Omental fat pad (tissue), 4 donors: ENCODE measurements at places on chromosomes 1 and 21. TPM values are rescaled to one million over a fixed set of nuclear protein-coding genes. Genes with fewer than 3 reads are reported as not detected.

DNA sequence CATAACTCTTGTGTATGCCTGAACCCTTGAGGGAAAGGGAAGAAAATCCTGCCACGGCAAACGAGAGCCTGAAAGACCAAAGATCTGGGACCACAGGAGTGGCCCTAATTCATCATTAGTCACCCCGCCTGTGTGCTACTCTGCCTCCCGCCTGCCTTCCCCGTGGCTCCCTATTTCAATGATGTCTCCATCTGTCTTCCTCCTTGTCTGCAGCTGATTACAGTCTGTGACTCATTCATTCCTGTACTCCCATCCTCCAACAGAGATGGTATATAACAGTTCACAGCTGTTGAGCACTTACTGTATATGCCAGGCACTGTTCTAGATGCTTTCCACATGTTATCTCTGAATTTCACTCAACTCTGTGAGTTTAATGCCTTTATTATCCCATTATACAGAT lies 96.6 kb downstream of the SEC16B start:
- DNase-seq = no peak

DNA sequence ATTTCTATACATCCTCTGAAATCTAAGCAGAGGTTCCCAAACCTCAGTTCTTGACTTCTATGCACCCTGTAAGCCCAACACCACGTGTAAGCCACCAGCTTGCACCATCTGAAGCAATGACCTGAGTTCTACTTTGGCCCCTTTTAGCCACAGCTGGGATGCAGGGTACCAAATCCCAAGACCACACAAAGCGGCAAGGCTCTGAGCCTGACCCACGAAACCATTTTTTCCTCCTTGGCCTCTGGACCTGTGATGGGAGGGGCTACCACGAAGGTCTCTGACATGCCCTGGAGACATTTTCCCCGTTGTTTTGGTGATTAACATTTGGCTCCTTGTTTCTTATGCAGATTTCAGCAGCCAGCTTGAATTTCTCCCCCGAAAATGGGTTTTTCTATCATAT lies 38.8 kb downstream of the STXBP3 start:
- DNase-seq = no peak

GRCh38 chr1:205137901-205138300 lies 16.1 kb upstream of the RBBP5 start:
- no peak for DNase-seq

GRCh38 chr1:14815175-14815877 lies 216.8 kb downstream of the KAZN start:
- DNase-seq = no peak

DNA sequence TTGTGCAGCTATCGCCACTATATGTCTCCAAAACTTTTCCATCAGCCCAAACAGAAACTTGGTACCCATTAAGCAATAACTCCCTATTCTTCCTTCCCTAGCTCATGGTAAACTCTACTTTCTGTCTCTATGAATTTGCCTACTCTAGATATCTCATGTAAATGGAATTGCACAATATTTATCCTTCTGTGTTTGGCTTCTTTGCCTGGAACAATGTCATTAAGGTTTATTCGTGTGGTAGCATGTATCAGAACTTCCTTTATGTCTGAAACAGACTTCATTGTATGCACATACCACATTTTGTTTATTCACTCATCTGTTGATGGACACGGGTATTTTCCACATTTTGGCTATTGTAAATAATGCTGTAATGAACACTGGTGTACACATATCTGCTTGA lies 40.7 kb upstream of the CD34 start:
- no peak for DNase-seq

MYOM3 gene
- total RNA-seq = 0.36 TPM

- no peak for DNase-seq
Measured at GRCh38 chr1:48693674-48694320, 82.9 kb downstream of the BEND5 start.

DNA sequence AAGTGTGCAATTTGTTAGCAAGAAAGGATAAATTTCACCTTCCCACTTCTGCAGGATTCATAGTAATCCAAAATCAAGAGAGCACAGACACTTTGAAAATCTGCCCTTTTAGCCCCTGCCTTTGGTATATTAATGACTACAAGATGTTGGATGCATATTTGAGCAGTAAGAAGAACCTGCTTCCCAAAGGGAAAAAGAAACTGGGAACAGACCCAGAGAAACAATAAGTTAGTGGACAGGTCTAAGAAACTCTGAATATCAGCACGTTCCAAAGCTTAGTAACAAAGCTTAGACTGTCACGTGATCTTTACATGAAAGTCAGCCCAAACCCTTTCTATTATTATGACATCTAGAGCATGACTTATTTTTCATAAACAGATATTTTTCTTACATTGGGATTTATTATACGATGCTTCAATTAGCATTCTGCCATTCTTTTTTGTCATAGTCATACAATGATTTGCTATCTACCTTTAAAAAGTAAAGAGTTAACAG lies 390.9 kb upstream of the ADGRL2 start:
- DNase-seq = no peak

DNA sequence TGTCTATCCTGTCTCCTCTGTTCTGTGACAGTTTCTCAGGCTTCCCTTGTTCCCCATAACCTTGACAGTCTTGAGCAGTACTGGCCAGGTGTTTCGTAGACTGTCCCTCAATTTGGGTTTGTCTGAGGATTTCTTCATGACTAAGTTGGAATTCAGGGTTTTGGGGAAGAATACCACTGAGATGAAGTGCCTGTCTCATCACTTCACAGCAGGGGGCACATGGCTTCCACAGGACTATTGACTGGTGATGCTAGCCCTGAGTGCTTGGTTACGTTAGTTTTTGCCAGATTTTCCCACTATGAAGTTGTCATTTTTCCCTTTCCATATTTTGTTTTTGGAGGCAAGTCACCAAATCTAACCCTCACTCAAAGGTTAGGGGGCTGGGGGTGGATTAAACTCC lies 45.7 kb downstream of the CDCP2 start:
- no peak for DNase-seq

DNA sequence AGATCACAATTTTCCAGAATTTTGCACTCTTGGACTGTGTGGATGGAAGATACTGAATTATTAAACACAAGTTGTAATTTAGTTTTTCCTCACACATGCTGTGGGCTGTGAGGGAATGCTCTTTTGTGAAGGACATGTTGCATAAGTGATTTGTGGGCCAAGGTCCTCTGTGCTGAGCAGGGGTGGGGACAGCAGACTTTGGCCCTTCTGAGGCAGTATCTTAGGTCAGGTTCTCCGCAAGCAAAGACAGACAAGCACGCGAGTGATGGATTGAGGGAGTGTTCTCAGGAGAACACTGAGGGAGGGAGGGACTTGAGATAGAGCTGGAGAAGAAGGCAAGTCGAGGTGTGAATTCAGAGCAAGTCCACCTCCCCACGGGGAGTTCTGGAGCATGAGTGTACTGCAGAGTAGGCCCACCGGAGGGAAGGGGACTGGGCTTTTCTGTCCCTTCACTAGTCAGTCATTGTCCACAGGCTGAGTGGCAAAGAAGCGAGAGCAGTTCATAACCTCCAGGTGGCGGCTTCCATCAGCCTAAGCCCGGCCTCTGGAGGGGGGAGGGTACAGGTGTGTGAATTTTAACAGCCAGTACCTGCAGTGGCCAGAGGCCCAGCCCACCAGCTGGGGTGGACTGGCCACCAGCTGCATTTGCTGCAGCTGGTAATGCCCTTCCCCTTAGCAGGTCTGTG lies 19.1 kb upstream of the CD101 start:
- DNase-seq = no peak

RPTN gene
- total RNA-seq = not detected

DNA sequence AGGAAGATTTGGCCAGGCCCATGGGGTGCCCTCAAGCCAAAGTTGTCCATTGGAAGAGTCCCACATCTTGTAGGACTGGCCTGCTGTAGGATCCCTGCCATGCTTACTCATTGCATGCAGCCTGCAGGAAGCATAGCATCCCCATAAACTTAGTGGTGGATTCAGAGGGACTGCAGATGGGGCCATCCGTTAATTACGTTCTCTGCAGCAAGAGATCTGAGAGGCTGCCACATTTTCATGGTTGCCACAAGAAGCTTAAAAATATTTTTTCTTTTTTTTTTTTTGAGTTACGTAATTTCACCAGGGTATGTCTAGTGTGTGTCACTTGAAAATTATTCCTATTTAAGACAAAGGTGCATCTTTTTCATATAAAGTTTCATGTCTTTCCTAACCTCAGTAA lies 329.7 kb upstream of the USP24 start:
- no peak for DNase-seq

CLCNKB gene
- total RNA-seq = 2.2 TPM

- no peak for DNase-seq
Measured at GRCh38 chr1:54972436-54972835, 8.0 kb upstream of the TMEM61 start.

COL9A2 gene
- total RNA-seq = 12.6 TPM

DNA sequence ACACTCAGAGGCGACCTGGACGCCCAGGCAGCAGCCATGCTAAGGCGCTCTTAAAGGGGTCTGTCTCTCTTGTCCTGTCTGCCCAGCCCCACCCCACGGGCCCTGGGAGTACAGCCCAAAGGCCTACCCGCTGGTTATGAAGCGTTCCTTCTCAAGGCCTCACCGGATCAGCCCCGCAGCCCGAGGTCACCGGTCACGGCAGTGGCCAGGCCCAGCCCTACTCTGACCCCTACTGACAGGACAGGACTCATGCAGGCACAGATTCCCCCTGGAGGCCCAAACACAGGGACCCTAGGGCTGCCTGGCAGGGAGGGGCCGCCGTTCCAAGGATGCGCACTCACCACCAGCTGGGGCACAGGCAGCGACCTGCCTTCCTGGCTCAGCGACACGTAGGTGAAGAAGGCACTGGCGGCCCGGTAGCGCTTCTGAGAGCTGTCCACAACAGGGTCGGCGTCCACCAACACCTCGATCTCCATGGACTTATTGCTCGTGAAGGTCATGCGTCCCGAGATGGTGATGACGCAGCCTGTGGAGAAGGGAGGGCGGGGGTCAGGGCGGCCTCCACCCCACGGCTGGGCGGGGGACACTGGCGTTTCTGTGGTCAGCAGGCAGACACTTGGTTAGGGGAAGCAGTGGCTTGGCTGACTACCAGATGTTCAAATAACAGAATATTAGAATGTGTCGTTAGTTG lies 20.0 kb upstream of the GPR153 start:
- no peak for DNase-seq

DNA sequence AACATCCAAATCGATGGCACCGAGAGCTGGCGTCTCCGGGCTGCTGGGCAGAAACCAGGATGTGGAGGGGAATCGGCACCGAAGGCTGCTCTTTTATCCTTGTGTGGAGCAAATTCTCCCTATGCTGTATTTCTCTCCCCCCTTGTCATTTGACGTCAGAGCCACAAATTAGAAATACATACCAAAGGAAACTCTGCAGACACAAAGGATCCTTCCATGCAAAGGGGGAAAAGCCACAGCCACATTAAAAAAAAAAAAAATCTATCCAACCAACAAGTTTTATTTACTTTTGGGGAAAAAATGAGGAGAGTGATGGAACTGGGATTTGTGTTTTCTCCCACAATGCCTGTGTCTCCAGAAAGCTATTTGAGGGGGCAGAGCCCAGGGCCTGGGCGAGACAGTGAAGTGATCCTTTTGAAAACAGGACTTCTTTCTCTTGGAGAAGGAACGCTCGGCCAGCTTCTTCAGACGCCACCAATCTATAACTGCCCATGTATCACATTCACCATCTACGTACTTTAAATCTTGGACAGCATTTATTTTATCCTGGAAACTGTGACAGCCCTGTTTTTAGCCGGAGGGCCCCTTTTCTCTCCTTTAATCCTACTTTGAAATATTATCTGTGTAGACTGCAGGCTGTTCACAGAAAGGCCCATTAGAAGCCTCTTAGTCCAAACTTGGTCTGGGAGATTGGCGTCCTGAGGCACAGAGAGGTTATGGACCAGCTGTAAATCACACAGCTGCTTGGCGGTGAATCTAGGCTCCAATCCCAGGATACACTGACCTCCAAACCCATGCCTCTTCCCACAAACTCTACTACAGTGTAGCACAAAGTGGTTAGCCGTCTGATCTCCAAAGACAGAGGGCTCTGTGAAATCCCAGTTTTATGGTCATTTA lies 4.5 kb downstream of the KANK4 start:
- no peak for DNase-seq

CSDE1 gene
- 1,224 TPM for total RNA-seq
